ENCODE measurements at places on chromosomes 6 and 20.
A peak's percentile ranks its signal among the peaks of the same experiment; 100 is the strongest.

- no peak for DNase-seq
These were observed 15.9 kb downstream of the BCAS1 start for GRCh38 chr20:54054516-54054915.

- no peak for DNase-seq
These were observed 120.6 kb upstream of the TMEM181 start for GRCh38 chr6:158439255-158439654.

GRCh38 chr6:84498905-84499304 is 265.5 kb downstream of the TBX18 start:
- DNase-seq = no peak

GRCh38 chr6:73516514-73517489 is 4.0 kb downstream of the EEF1A1 start:
- peak; percentile 29 for DNase-seq

- no peak for DNase-seq
These were observed 265.9 kb upstream of the FERMT1 start for GRCh38 chr20:6388671-6389197.
